ENCODE measurements at places on chromosomes 11 and 22. TPM values are rescaled to one million over a fixed set of nuclear protein-coding genes. Genes with fewer than 3 reads are reported as not detected.

Gene FREY1
- not detected for total RNA-seq

Gene ANO1
- total RNA-seq, result under 0.01 TPM

Gene NAV2
- 31.0 TPM for total RNA-seq

Gene LDHAL6A
- not detected for total RNA-seq

Gene UBQLNL
- total RNA-seq, result 0.25 TPM

Gene ANKK1
- not detected for total RNA-seq

Gene OR5B2
- total RNA-seq, result not detected

Gene ZNF280A
- not detected for total RNA-seq

Gene C11orf91
- total RNA-seq, result 0.13 TPM

Gene GDPD4
- not detected for total RNA-seq

Gene CBLIF
- not detected for total RNA-seq

Gene IL17REL
- total RNA-seq, result 0.25 TPM

Gene MUC5AC
- total RNA-seq, result not detected

Gene MED17
- 31.8 TPM for total RNA-seq

Gene ARHGAP20
- total RNA-seq, result 1.5 TPM

Gene CYP2D6
- 0.51 TPM for total RNA-seq

Gene SMTNL1
- not detected for total RNA-seq

Gene PTS
- 19.5 TPM for total RNA-seq

Gene TYR
- not detected for total RNA-seq

Gene OR5B21
- total RNA-seq, result not detected

Gene HTR3A
- not detected for total RNA-seq

Gene IGSF22
- total RNA-seq, result under 0.01 TPM

Gene C11orf97
- total RNA-seq, result not detected

Gene TEX54
- total RNA-seq, result not detected

Gene ZDHHC13
- total RNA-seq, result 15.0 TPM

Gene POU2AF2
- not detected for total RNA-seq

Data from mesangial cell (primary cell).